AG04449 (cell line): ENCODE measurements at places on chromosomes 11 and 22.

- DNase-seq: peak; percentile 81
These were observed 14.8 kb downstream of the PLAAT3 start for GRCh38 chr11:63599211-63600122.

DNA sequence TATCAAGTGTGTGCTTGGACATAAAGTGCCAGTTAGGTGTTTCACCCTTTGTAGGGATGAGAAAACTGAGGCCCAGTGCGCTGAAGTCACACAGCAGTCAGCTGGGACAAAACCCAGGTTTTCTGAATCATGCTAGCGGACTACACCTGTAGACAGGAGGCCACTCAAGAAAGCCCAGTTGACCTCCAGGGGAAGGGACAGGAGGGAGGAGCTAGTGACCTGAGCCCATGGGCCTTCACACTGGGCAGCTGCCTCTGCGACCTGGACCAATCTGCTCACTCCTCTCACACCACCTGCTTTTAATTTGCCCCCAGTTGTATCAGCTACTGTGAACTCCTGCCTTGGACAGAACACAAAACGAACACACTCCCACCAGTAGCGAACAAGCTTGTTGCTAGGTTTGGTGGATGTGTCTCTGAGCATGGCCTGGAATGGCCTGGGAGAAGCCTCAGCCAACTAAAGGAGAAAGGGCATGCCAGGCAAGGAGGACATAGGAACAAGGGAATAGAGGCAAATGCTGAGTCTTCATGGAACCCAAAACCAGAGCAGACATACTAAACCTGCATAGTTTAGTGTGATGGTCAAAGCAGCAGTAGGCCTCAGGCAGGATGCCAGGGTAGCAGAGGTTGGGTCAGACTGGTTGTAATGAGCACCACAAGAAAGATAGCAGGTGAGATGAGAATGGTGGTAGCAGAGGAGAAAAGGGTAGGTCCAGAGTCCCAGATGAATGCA lies 7.2 kb downstream of the LMO1 start:
- DNase-seq: no peak

DNA sequence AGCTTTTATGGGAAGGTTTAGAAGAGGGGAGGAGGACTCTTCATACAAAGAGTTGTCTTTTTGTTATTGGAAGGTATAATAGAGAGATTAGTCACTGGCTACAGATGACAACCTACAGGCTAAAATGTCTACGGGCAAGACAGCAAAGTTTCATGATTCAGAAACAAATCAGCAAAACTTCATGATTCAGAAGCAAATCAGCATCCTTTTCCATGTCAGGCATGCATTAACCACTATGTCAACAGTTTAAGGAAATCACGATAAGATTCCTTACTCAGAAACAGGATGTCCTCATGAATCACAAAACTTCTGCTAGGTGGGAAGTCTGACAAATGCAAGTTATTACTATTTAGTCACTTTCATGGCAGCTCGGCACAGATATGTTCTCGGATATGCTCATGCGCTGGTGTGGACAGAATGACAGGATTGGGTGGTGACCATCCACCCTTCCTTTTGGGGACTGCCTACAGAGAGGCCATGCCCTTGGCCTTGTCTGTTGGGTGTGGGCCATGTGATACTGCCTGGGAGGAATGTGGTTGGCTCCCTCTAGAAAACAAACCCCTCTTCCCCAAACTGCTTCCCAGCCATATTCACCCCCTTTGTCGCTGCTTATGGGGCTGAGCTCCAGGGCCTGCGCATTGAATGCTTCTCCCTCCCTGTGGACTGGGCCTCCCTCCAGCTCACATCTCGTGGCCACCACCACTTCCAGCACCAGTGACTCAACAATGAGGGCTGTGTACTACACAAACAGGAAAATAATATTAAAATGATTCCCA lies 10.1 kb downstream of the C11orf91 start:
- peak; percentile 98 for DNase-seq

DNA sequence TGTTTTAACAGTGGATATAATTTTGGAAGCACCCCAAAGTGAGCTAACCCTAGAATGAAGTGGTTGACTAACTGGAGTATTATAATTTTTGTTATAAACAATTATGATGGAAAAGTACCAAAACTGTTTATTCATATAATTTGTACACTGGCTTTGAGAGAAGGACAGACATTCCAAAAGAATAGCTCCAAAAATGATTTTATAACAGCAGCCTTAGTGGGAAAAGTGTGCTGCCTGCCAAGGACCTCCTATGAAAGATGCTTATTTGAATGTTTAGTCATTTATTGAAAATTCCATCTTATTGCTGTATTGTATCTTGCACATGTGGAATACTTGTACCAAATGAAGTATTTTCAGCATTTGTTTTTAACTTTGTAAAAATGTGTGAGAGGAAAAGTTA lies 169.8 kb downstream of the GUCY1A2 start:
- no peak for DNase-seq

GRCh38 chr22:19152942-19153883 lies 3.1 kb upstream of the GSC2 start:
- no peak for DNase-seq

DNA sequence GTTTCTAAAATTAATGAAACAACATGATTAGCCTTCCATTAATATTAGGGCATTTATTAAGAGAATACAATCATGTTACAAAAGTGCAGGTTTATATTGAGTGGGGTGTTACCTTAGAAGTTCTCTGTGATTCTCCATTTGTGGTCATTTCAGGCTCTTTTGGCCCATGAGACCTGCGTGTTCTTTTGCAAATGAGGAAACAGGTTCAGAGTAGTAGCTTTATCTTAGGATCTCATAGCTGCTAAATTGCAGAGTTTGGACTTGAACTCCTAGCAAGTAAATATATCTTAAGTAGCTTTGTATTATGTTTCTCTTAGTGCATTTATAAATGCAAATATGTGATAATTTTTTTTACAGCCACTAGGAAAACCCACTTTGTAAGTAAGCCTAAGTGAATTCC lies 18.3 kb downstream of the FAR1 start:
- no peak for DNase-seq

DNA sequence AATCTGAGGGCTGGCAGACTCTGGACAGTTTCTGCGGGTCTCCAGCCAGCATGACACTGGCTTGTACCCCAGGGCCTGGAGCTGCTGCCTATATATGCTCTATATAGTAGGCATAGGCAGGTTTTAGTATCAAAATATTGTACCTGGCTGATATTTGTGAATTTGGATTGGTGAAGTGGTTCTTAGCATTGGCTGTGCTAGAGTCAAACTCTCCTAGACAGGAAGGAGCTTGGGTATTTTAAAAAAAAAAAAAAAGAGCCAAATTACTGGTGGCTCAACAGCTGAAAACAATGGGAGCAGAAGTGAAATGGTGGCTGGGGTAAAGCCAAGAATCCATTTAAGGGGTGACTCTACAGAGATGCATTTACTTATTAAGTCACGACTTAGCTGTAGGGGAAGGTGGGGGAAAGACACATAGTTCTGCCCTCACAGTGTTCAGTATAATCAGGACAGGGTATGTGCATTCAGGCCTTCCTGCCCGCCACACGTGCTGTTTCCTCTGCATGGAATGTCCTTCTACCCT lies 11.0 kb upstream of the MTFP1 start:
- DNase-seq: no peak
